ENCODE measurements at places on chromosomes 7 and 10.

- DNase-seq: no peak
Observed at GRCh38 chr10:111347386-111348013, 270.7 kb downstream of the ADRA2A start.

GRCh38 chr10:49161411-49161997 is 26.7 kb downstream of the TMEM273 start:
- peak; percentile 48 for DNase-seq

- no peak for DNase-seq
Observed at GRCh38 chr10:96700374-96701099, 19.8 kb downstream of the PIK3AP1 start.

- DNase-seq: no peak
Observed at GRCh38 chr10:61989995-61990760, 88.7 kb downstream of the ARID5B start.

DNA sequence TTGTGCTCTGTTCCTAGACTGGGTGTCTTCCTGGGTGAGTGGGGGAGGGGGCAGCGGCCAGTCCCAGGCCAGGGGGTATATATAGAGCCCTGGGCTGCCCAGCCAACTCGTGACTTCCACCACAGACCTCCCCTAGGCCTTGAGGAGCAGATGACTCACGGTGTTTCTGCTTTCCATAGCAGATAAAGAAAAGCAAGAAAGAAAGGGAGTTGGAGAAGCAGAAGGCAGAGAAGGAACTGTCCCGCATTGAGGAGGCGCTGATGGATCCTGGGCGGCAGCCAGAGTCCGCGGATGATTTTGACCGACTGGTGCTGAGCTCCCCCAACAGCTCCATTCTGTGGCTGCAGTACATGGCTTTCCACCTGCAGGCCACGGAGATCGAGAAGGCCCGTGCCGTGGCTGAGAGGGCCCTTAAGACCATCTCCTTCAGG is 10.1 kb downstream of the CALHM2 start:
- peak; percentile 16 for DNase-seq

DNA sequence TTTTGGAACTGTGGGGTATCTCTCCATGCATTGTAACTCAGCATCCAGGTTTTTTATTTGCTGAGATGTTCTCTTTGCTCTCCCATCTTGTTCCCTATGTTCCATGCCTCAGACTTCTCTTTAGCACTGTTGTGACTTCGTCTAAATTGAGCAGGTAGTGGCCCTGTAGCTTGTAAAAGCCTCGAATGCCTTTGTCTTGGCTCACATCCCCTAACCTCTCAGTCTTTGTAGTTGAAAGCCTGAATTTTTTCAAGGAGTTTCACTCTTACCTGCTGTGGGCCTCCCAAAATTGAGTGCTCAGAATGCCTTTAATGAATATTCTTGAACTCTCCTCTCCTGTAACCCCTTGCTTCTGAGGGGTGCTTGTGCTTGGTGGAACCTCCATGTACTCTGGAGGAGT is 1137.3 kb downstream of the REEP3 start:
- DNase-seq: no peak

- DNase-seq: no peak
Observed at GRCh38 chr10:85067955-85068354, 739.6 kb downstream of the CCSER2 start.

- no peak for DNase-seq
Observed at GRCh38 chr10:101536800-101537199, 51.3 kb downstream of the POLL start.

Data from astrocyte of the cerebellum (primary cell).